ENCODE measurements at places on chromosomes 2 and 18.

DNA sequence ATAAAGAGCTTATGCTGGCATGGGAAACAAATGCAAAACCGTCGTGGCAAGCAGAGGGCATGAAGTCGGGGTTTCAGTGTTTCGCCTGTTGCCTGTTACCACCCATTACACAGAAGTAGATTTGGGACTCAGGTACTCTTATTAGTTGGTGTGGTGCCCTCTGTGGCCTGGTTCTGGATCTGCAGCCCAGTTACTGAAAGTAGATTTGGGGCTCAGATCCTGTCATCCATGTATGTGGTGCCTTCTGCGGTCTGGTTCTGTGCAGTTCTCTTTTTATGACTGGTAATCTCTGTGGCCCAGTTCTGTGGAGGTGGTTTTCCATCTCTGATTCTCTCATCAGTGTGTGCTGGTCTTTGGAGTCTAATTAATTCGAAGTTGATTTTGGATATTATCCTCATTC lies 45.2 kb downstream of the ADNP2 start:
- no peak for DNase-seq

DNA sequence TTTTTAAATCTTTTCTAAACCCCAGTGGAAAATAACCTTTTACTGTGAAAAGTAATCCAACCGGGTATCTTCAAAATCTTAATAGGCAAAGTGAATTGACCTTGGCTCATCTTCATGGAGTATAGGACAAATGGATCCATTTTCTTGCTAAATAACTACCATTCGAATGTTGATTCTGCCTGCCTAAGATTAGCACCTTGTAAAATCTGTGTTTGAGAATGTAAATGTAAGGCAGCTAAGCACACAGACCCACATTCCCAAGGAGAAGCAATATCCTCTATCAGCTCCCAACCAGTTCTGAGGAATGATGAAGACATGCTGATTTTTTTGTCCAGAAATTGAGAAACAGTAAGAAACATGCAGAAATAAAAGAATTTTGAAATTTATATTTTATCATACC lies 509.8 kb upstream of the SMIM21 start:
- DNase-seq = no peak

DNA sequence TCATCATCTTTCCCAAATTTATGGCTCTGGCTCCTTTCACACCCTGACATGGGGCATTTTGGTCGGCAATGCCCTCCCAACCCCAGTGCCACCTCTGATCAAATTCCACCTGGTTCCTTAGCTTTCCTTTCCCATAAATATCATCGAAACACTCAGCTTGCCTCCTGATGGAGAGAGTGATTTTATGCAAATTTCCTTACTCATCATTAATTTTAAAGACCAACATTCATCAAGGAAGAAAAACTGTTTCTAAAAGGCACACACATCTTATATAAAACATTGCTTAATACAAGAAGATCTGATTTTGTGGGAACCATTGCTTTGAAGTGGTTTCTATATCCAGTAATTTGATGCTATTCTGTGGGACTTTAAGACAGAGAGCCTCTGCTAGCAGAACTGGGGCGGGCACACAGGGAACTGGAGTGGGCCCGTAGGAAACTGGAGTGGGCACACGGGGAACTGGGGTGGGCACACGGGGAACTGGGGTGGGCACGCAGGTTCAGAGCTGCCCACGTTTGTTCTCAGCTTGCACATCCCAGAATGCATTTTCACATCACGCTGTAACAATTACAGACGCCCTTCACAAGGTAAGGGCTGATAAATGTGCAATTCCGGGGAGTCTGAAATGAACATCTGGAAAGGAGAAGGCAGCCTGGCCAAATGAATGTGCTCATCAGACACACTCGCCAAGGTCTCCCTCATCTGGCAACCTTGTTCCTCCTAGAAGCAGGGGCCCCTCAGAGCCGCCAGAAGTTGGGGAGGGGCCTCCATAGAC lies 174.2 kb downstream of the RTP5 start:
- no peak for DNase-seq

GRCh38 chr18:59060551-59060950 lies 79.1 kb upstream of the SEC11C start:
- DNase-seq = no peak

GRCh38 chr2:218716070-218716469 lies 5.4 kb downstream of the TTLL4 start:
- DNase-seq = no peak

- no peak for DNase-seq
These were observed 66.6 kb downstream of the BCL2 start for GRCh38 chr18:63253014-63253413.

DNA sequence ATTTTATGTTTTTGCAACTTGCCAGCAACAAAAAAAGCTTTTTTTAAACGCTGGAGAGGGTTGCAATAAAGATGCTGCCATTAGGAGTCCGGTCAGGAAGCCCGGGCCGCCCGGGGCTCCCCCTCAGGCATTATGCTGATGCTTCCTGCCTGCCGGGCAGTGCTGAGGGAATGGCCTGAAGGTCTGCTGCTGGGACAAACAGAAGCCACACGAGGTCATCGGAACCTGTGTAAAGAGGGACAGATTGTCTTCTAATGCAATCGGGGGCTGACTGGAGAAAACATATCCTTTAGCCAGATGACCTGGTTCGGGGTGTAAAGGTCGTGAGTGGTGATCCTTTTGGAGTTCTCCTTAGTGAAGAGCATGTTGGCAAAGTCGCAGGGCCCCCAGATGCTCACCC lies 2.3 kb downstream of the IMPA2 start:
- no peak for DNase-seq

GRCh38 chr2:126882736-126883665 lies 15.7 kb upstream of the TEX51 start:
- DNase-seq = no peak

GRCh38 chr2:38433607-38433975 lies 56.5 kb upstream of the ATL2 start:
- DNase-seq = no peak

GRCh38 chr2:26904839-26905238 lies 56.9 kb downstream of the DPYSL5 start:
- no peak for DNase-seq

GRCh38 chr2:162710287-162710890 lies 128.2 kb downstream of the KCNH7 start:
- no peak for DNase-seq

DNA sequence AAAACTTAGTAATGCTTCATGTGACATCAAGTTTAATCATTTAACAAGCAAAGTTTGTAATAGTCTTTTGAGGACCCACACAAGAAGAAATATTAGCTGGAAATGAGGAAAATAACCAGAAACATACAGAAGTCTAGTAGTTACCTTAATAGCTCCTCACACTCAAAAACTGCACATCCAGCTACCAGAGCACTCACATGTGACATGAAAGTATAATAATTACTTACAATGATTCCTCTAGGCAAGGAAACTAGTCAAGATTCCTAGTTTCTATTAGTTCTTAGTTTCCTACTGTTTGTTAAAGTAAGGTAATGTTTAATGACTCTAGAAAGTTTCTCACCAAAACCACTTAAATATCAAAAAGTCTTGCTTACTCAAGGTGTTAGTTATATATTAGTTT lies 335.8 kb downstream of the RAD51AP2 start:
- no peak for DNase-seq

DNA sequence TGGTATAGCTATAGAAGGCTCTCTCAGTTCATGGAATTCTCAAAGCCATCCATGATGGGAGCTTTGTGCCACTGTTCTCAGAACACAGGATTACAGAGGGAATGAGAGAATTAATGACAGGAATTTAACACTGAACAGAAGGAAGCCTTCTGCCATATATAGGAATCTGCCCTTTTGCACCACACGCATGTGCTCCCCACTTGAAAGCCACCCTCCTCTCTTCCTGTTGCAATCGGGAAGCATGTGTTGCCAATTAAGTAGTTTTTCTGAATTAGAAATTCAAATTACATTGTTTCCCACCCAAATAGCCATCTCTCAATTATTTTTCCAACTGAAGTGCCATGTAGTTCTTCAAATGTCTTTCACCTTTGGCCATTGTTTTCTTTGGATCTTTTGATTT lies 71.3 kb downstream of the C1D start:
- DNase-seq = no peak

- DNase-seq = no peak
These were observed 6.4 kb upstream of the SFTPB start for GRCh38 chr2:85674417-85674816.

GRCh38 chr2:26270373-26270772 lies 25.6 kb downstream of the HADHB start:
- no peak for DNase-seq

- DNase-seq = no peak
These were observed 205.3 kb downstream of the TMEM247 start for GRCh38 chr2:46684661-46685060.

DNA sequence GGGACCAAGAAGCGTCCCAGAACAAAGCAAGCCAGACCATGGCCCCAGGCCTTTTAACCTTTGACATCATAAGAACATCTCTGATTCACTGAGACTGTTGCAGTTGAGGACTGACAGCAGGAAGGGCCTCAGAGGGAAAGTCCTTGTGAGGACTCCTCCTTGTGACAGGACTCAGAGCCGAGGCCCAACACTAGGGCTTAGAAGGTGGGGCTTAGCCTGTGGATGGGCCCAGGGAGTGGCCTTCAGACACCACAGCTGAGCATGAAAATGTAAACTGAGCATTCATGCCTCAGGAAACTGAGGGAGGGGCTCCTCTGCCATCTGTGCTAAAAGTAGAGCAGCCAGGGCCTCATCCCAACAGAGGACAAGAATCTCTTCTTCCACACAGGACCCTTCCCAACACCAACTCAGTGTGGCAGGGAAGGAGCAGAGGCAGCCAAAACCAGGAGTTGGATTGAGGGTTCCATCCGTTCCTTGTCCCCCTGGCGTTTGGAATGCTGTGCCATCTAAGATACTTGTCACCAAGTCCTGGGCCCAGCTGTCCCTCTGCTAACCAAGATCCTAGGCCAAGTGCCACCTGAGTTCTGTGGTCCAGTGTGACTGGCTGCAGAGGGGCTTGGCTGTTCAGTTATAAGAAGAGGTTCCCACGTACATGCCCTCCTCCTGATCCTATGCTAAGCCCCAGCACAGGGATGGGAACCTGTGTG lies 37.5 kb upstream of the CAB39 start:
- no peak for DNase-seq

DNA sequence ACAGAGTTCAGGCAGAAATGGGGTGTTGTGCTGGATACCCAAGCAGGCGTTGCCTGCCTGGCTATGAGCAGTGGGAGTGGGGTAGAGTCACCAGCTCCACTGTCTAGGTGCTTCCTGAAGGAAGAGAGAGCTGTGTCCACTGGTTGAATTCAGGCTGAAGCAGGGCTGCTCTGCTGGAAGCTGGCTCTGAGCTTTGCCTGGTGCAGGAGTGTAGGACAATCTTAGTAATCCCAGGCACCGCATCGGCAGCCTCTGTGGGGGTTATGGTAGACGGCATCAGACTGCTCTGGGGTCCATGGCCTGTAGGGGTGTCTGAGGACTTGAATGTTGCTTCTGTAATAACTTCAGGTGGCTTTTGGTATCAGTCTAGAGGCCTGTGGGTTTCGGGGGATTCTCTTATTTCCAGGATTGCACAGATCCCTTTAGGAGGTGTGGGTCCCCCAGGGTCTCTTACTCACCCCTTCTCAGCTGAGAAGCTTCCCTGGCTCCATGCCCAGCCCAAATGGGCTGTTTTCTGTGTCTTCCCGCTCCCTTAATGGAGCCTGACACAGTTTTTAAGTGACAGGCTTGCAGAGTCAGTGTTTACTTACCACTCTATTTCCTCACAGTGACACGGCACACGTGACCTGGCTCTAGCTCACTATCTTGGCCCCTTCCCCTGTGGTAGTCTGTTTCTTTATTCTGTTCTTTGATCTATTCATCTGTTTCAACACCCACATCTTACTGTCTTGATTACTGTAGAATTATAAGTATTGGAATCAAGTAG lies 644.3 kb downstream of the CBLN2 start:
- DNase-seq = no peak

GRCh38 chr18:31610286-31611205 lies 18.9 kb downstream of the TTR start:
- no peak for DNase-seq

GRCh38 chr2:68127358-68128242 lies 30.1 kb upstream of the PNO1 start:
- no peak for DNase-seq

- DNase-seq = no peak
These were observed 18.4 kb downstream of the STK25 start for GRCh38 chr2:241489733-241490680.

GRCh38 chr2:168731616-168732015 lies 70.8 kb upstream of the NOSTRIN start:
- no peak for DNase-seq

DNA sequence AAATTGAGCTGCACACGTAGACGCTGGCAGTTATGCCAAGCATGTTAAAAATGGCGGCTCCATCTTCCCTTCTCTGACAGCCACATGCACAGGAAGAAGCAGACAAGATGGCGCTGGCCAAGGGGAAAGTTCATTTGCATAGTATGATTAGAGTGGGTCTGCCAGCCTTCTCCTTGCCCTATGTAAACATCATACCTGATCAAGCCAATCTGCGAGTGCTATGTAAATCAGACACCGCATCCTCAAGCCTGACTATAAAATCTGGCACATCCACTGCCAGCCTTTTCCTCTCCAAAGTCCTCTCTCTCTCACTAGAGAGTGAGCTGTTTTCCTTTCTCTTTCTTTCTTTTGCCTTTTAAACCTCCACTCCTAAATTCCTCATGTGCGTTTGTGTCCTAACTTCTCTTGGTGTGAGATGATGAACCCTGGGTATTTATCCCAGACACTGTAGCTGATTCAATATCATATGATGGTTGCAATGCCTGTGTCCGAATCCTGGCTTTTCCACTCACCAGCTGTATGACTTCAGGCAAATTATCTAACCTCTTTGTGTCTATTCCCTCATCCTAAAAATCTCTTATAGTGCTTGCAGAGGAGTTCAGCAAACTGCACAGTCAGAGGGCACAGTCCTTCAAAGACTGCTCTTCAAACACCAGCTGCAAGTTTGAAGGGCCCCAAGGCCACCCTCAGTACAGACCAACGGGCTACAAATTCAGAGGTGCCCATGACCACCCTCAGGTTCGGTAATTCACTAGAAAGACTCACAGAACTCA lies 39.3 kb upstream of the ITSN2 start:
- no peak for DNase-seq

GRCh38 chr2:199596549-199596948 lies 138.8 kb upstream of the SATB2 start:
- DNase-seq = no peak

- no peak for DNase-seq
These were observed 249.0 kb downstream of the ZEB2 start for GRCh38 chr2:144270951-144271350.

DNA sequence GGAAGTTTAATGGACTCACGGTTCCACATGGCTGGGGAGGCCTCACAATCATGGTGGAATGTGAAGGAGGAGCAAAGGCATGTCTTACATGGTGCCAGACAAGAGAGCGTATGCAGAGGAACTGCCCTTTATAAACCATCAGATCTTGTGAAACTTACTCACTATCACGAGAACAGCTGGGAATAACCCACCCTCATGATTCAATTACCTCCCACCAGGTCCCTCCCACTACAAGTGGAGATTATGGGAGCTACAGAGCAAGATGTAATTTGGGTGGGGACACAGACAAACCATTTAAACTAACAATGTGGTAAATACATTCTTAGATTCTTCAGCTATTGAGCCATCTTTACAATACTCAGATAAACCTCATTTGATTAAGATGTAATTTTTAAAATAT lies 176.1 kb downstream of the SH3BP4 start:
- DNase-seq = no peak

All from GM12892 (cell line).